Dorsolateral prefrontal cortex (tissue), 122 donors: ENCODE measurements at places on chromosomes 16 and 17. TPM values are rescaled to one million over a fixed set of nuclear protein-coding genes. Genes with fewer than 3 reads are reported as not detected.

The STX1B gene
- total RNA-seq = 253 TPM

The NOTUM gene
- total RNA-seq = 0.35 TPM

The RNF112 gene
- 50.8 TPM for total RNA-seq

The CCL8 gene
- not detected for total RNA-seq

The PVALEF gene
- 0.68 TPM for total RNA-seq

- DNase-seq = no peak
Observed at GRCh38 chr17:67139784-67140665, 95.7 kb downstream of the CACNG1 start.

DNA sequence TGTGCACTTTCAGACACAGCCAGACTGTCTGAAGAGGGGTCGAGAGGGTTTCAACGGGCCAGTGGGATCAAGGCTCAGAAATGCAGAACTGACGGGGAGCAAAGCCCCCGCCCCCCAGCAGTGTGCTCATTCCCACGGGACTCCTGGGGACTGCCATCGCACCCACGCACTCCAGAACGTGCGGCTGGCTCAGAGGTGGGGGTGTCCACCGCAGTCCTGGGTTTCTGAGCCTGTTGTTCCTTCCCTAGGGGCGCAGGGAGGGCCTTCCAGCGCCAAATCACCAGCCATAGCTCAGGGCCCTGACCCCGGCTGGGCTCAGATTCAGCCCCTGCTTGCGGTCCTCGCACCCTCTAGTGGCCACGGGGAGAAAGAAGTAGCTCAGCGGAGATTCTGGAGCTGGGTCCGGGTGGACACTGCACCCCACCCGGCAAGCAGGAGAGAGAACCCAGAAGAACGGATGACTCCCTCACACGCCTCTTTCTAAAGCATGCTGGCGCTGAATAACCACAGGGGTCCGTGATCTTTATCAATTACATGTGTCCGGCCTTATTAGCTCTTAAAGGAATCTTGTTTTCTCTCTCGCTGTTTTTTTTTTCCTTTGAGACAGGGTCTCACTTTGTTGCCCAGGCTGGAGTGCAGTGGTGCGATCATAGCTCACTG, 45.0 kb upstream of the USP7 start:
- DNase-seq = peak; percentile 51

GRCh38 chr17:73356561-73357170, 44.9 kb upstream of the CDC42EP4 start:
- DNase-seq = no peak

DNA sequence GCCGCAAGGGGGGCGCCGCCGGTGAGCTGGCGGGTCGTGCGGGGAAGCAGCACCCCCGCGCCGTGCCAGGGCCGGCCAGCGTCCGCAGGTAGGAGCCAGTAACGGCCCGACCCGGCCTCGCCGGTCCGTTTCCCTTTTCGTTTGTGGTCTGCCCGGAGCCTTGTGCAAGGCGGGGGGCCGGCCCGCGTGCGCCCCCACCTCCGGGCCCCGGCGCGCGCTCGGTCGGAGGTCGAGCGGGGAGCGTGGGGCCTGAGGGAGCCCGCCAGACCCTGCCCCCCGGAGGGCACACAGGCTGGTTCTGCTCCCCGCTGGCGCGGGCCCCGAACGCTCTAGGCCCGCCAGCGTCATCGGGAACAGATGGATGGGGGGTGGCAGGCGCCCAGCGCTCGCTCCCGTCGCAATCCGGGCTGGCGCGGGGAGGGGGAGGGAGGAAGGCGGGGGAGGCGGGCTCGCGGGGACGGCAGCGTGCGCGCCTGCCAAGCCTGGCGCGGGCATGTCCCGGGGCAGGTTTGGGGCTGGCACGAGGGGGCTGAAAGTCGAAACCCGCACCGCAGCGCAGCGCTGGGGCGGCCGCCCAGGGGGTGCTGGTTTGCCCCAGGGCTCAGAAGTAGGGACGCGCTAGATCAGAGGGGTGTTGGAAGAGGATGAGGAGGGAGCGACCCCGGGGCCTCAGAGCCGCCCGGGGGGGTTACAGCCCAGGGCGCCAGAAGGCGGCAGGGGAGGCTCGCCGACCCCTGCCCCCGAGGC, 1.5 kb upstream of the GSE1 start:
- peak; percentile 82 for DNase-seq

DNA sequence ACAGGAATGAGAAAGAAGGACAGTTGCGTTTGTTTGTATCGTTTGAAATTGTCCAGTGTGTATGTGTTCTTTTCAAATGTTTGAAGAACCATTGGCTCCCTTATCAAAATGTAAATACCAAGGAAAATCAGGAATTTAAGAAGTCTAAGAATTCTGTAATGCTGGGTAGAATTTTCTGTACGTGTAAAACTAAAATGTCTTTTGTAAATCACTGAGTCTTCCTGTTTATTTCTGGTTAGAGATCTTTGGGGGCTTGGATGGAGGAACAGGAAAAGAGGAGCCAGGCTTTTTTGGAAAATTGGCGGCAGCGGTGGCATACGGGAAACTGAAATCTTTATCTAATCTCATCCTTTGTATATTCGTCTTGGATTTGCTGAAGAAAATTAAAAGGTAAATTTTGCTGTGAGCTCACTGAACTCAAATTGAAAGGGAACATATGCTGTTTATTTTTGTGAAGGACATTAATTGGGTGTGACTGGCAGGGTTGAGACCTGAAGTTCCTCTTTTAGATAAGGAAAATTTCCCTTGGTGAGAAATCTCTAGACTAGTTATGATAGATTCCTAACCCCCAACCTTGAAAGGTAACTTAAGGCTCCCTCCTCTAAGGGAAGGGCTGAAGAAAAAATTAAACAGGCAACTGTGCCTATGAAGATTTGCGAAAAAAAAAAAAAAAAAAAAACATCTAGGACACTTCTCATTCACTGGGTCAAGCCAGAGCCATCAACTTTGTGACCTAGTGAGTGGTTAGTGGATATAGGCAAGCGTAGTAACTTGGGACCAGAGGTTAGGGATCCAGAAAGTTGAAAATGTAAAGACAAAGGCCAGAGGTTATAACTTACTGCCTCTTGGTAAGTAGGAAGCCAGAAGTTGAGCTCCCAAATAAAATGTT, 10.8 kb downstream of the TAT start:
- no peak for DNase-seq

DNA sequence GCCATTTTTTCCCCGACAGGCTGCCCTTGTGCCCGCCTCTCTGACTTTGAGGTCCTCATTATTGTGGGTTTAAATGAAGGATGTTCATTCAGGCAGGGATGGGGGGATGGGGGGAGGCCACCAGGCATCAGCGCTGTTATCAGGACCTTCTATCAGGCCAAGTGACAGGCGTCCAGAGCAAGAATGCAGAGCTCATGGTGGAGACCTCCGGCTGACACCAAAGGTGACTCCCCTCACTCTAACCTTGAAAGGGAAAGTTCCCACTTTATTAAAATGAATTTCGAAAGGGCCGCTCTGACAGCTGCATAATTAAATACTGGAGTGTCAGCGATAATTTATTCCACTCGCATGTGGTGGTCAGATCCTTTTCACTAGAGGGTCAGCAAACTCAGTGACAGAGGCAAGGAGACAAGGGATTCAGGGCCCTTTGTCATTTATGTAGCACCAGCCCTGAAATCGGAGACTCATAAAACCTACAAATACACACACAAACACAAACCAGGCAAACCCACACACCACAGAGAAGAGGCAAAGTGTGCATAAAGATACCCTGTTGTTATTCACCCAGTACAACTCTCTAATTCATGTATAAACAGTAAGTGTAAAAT, 436.0 kb downstream of the MAF start:
- no peak for DNase-seq

DNA sequence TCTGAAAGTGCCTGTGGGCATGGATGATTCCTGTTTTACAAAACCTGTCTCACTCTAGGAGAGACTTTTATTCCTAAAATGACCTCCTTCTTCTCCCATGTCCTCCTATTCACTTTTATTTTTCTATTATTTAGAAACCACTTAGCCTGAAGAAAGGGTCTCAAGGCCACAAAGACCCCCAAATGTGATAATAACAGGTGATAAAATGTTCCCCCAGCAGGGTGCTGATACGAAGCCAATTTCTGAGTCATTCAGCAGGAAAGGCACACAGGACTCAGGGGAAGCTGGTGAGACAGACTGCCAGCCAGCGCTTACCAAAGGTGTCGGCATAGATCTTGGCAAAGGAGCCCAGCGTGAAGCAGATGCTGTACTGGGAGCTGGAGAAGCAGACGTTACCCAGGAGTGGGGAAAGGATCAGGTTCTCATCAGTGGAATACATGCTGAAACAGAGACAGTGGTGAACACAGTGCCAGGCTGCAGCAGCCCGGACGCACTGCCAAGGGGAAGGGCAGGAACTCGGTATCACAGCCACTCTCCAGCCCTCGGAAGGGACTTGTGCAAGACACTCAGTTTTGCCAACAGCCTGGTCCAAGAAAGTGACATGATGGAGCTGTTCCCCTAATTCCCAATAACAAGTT, 24.6 kb downstream of the HIGD1B start:
- peak; percentile 33 for DNase-seq

The SMIM22 gene
- total RNA-seq = not detected

- DNase-seq = no peak
Observed at GRCh38 chr17:17947966-17948365, 24.2 kb downstream of the TOM1L2 start.

- DNase-seq = no peak
Observed at GRCh38 chr16:15502041-15502725, 67.8 kb downstream of the BMERB1 start.

The EVI2B gene
- total RNA-seq = 8.3 TPM

The CACNG1 gene
- total RNA-seq = not detected

The EVPLL gene
- not detected for total RNA-seq

GRCh38 chr17:78324391-78325075, 35.3 kb downstream of the SOCS3 start:
- peak; percentile 62 for DNase-seq

The HID1 gene
- 102 TPM for total RNA-seq

DNA sequence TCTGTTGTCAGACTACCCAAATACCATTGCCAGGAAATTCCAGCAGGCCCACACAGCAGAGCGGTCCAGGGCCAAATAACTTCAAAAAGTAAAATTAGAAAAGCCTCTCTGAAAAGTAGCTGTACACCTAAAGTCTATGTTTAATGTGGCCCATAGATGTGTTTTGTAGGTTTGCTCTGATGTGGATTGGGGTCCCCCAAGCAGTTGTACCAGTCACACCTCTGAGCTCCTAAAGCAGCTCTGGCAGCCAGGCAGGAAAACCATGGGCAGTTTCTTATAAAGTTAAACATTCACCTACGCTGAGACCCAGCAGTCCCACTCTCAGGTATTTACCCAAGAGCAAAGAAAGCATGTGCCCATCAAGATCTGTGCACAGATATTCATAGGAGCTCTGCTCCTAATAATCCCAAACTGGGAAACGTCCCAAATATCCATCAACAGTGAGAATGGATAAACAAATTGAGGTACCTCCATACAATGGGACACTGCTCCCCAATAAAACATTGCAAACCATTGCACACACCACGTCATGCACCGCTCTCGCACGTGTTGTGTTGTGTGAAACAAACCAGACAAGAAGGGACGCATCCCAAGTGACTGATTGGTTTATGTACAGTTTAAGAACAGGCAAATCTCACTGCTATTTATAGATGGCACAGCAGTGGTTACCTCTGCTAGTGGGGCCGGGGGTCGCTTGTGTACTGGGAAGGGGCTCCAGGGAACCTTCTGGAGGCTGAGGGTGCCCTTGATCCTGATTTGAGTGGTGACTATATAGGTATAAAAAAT, 15.8 kb upstream of the PRM1 start:
- no peak for DNase-seq

The CDYL2 gene
- total RNA-seq = 82.7 TPM

The METRNL gene
- 24.7 TPM for total RNA-seq

The KREMEN2 gene
- 0.68 TPM for total RNA-seq

- DNase-seq = no peak
Observed at GRCh38 chr16:71426069-71426879, 15.6 kb downstream of the TLE7 start.

The SMPD3 gene
- 15.4 TPM for total RNA-seq

The MT1A gene
- 5.9 TPM for total RNA-seq

- no peak for DNase-seq
Observed at GRCh38 chr16:12091569-12092543, 115.3 kb downstream of the SNX29 start.

DNA sequence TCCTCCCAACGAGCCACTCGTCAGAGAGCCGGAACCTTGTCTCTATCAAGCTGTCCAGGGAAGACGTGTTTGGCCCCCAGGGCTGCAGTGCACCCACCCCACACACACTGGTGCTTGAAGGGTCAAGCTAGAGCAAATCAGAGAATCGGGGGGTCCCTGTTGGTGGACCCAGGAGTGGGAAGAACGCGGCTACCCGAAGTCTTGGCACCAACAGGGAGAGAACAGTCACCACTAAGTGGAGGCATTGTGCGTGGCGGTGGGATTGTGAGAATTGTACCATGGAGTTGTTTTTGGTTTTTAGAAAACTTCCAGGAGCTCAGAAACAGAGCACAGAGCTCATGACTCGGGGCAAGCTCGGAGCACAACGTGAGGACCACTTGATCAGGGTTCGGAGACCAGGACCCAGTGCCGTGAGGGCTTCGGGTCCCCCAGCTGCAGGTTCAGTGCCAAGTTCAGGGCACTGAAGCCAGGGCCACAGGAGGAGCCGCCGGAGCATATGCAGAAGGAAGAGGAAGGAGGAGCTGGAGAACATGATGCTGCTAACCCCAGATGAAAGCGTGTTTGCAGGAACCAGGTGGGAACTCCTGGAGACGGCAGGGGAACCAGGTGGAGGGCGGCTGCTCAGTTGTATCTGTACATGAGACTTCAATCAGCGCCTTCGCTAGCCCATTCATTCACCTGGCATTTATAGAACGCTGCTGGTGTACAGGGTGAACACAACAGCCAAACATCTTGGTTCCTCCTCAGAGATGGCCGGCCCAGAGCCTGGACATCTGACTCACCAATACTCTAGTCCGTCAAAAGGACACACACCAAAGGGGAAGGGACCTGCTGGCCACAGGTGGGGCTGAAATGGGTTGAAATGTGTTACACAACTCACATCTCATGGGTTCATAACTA, 42.8 kb downstream of the METRNL start:
- no peak for DNase-seq

DNA sequence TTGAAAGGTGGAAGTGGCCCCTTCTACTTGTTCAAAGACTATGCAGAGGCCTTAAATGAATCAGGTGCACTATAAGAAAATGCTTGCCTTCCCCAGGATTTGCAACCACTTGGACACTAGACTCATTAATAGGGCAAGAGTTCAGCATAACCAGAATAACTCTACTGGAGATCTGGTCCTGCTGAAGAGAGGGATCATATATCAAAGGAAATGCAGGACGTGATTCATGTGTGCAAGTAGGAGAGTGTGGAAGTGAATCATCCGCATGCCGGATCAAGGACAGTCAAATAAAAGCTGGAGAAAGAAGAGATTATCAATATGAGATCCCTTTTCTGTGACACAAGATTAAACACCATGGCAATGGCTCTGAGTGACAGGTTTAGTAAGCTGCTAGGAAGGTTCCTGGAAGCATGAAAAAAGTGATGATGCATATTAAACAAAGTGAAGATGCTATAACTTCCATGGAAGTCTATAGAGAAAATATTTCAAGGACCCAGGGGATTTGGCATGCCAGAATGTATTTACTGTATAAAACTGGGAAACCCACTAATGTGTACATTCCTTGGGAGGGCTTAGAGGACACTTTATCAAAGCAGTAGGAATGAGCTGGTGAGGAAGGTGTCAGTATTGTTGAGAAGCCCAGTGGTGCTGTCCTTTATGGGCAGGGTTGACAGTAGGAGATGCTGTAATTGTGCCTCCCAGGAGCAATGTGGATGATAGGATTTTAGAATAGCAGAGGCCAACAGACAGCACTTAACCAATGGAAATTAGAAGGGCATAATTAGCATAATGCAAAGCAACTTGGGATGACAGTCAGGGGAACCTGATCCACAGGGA, 133.1 kb downstream of the ABCA8 start:
- DNase-seq = no peak

The MILR1 gene
- 7.7 TPM for total RNA-seq

- DNase-seq = no peak
Observed at GRCh38 chr17:68353111-68353521, 61.8 kb downstream of the ARSG start.
